Activated CD4-positive, alpha-beta T cell treated with anti-CD3 and anti-CD28 coated beads, Interleukin-2, amount 50 U/mL, for 4 hours (primary cell): ENCODE measurements at places on chromosomes 7 and 10.

- DNase-seq: no peak
Observed at GRCh38 chr10:78410046-78410965, 376.6 kb downstream of the RPS24 start.

GRCh38 chr7:134021836-134022235, 105.3 kb upstream of the LRGUK start:
- no peak for DNase-seq

DNA sequence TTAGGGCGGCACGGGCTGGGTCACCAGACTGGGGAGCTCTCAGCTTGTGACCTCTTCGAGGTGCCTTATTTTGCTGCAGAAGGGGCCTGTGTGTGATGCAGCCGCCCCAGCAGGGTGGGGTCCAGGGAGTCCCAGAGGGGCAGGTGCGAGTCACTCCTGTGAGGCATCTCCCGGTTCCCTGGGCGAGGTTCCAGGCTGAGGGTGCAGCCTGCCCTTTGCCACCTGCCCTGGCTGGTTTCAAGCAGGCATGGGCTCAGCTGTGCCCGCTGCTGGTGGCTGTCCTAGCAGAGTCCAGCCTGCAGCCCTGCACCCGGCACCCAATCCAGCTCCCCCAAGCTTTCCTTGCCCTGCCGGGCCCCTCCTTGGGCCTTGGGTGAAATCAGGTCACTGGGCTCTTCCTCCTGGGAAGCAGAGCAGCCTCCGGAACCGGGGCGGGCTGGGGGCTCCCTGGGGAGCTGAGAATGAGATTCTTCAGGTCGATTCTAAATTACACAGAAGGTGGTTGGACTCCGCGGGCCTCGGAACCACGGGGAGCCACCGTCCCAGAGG, 64.8 kb downstream of the PWWP2B start:
- DNase-seq: no peak

DNA sequence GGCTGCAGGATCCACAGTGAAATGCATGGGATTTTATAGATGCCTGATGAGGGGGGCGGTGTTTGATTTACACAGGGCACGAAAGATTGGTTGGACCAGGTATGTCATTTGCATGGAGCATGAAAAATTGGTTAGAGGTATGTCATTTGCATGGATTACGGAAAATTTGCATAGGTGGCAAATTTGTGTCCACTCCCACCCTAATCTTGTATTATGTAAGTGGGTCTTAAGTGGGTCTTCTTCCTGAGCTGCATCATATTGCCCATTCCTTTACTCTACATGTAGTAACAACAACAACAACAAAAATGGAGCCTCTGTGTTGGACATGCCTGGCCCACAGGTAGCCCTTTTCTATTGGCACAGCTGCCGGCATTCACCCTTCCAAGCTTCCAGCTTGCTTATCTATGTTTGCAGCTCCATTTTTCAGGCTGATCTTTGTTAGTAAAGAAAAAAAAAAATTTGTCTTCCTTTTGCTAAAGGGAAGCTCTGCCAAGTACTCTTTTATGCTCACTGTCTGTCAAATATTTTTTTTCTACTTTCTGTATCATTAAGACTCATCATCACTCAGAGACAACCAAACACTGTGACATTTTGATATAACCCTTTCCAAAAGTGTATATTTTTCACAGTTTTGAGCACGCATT, 10.3 kb upstream of the ZNF273 start:
- no peak for DNase-seq

DNA sequence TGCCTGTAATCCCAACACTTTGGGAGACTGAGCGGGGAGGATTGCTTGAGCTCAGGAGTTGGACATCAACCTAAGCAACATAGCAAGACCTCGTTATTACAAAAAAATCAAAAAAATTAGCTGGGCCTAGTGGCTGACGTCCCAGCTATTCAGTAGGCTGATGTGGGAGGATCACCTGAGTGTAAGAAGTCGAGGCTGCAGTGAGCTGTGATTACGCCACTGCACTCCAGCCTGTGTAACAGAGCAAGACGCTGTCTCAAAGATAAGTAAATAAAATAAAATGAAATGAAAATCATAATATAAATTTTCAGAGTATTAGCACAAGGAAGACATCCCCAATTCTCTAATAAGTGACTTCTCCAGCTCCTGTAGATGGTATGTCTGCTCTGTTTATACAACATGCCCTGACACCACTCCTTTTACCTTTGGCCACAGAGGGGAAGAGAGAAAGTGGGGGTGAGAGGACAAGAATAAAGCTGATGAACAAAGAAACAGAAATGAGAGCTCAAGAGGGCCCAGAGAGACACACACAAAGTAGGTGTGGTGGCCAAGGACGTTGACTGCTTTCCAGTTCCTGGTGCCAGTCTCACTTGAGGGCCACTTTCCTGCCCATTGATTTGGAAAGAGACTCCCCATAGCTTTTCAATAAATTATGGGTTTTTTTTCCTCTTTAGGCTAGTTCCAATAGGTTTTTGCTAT, 62.9 kb downstream of the PTTG1IP2 start:
- no peak for DNase-seq

DNA sequence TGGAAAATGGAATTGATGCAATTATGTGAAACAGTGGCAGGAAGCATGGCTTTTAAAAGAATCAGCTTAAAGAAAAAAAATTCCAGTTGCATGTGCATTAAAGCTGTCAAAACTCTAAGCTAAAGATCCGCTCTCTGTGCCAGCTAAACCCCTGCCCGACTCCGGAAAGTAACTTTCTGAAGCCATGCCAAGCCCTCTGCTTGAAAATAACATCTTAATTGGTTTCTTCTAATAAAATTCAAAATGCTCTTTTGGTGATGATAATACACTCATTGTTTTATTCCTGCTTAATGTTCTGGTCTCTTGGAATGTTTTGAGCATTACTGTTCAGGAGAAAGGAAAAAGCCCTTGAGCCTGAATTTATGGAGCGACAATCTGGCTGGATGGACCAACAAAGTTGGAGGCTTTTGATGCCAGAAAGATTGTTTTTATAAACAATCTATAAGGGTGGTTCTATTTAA, 11.7 kb downstream of the SEMA3C start:
- DNase-seq: no peak

DNA sequence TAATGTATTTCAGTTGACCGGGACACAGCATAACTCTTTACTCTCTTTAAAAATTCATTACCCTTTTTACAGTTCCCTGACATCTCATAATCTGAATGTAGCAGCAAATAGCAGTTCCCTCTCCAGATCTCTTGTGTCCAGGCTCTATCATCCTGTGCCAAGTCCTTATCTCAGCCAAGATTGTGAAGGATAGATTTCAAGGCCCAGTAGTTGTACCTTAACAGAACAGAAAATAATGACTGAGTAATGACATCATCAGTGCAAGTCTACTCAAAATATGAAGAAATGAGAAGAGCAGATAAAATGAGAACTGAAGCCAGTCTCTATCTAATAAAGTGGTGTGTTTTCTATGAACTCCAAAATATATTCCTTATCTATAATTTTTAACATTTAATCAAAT, 92.6 kb downstream of the TFEC start:
- no peak for DNase-seq

GRCh38 chr10:11908991-11909390, 85.8 kb downstream of the PROSER2 start:
- no peak for DNase-seq

- DNase-seq: no peak
Observed at GRCh38 chr7:91835091-91835825, 45.2 kb downstream of the MTERF1 start.

GRCh38 chr7:136528329-136528728, 340.1 kb upstream of the CHRM2 start:
- no peak for DNase-seq

GRCh38 chr10:8404721-8405120, 350.2 kb downstream of the GATA3 start:
- peak; percentile 5 for DNase-seq

DNA sequence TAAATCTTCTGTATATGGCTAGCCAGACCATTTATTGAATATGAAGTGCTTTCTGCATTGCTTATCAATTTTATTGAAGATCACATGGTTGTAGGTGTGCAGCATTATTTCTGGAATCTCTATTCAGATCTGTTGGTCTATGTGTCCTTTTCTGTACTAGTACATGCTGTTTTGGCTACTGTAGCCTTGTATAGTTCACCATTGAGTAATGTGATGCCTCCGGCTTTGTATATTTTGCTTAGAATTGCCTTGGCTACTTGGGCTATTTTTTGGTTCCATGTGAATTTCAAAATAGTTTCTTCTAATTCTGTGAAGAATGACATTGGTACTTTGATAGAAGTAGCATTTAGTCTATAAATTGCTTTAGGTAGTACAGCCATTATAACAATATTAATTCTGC, 1187.2 kb downstream of the XPNPEP1 start:
- no peak for DNase-seq

DNA sequence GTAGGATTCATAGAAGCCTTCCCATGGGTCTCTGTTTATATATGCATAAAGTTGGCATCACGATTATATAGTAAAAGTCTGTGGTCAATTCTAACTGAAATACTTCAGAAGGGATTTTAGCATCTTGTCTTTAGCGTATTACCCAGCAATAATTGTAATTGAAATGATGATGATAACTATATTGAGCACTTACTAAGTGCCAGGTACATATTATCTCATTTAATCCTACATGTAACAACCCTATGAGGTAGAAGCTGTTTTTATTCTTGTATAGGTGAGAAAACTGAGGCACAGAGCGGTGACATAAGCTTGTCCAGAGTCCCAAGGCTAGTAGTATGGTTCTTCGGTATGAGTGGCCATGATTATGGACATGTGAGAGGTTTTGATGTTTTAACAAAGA, 33.8 kb downstream of the PANK1 start:
- DNase-seq: no peak

- no peak for DNase-seq
Observed at GRCh38 chr7:28748933-28749584, 209.1 kb downstream of the TRIL start.

GRCh38 chr7:3039787-3040186, 3.9 kb downstream of the CARD11 start:
- DNase-seq: no peak

DNA sequence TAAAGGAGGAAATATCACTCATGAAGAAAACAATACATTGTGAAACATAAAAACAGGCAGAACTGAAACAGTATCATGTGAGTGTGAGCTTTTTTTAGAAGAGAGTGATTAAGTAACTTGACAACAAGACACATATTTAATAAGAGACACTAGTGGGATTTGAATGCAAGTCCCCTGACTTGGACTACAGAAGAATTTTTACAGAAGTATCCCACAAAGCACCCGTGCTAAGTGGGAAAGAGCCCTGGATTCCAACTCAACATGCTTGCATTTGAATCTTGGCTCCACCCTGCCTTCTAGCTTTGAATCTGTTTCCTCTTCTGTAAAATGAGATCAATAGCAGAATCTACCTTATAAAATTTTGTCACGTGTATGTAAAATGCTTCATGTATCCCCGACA, 166.2 kb downstream of the ZNF365 start:
- no peak for DNase-seq

DNA sequence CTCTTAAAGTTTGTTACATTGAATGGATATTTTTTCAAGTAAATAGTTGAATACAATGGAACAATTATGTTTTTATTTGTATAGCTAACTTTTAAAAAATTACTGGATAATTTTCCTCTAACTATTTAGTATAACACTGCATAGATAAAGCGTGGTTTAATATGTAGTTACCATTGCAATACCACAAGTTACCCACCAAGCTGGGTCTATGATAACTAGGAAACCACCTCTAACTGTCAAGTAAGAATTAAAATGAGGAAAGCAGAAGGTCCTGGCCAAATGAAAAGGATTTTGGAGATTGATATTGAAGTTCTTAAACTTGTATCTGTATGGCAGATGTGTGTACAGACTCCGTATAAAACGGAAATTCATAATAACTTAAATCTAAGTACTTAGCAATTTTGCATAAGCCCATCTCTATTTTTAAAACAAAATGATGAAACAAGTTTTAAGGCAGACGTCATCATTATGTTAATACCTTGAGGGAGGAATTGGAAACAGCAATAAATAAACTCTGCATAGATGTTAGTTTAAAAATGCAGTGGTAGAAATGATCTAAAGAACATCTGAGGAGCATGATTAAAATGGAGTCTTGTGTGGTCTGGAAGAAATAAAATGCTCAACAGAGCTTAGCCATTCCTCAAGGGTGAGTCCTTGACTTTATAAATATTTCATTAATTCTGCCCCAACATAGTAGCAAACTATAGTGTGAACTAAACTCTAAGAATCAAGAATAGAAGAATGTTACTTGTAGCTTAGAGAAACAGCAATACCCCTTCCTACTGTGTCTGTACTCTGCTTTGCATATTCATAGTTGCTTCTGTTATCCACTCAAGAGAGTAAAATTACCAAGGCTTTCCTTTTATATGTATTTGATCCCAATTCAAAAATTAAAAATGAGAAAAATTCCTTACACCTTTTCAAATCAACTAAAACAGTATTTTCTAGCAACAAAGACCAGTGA, 206.4 kb upstream of the FERD3L start:
- DNase-seq: no peak

- no peak for DNase-seq
Observed at GRCh38 chr10:48246501-48246900, 28.0 kb downstream of the FRMPD2 start.

- DNase-seq: no peak
Observed at GRCh38 chr7:127879436-127879835, 151.8 kb downstream of the LRRC4 start.

DNA sequence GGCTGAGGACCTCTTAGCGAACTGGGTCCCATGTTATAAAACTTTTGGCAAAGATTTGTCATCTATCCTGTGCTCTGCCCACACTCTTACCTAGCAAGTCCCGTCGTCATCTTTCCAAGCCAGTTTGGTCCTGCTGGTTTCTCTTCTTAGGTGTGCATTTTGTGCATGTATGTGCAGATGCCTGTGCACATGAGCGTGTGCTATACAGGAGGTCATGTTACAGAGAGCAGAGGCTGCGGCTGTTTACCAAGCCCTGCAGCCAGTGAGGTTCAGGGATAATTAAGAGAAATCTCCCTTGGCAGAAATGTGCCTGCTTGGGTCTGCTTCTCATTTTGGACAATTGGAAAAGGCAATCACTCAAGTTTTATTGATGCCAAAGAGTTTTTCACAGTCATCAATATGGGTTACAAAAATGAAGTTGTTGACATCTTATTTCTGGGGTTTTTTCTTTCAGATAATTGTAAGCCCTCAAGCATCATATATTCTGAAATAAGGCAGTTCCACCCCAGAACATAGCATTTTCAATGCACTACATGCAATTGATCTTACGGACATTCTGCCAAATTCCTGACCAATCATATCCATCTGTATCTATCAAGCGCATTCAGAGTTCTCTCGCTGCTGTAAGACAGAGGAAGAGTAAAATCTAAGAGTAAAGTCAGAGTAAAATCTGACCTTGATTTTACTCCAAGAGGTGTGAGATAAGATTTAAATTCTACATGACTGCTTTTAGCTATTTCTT, 361.4 kb upstream of the ZNF32 start:
- DNase-seq: no peak

- DNase-seq: peak; percentile 44
Observed at GRCh38 chr10:44857363-44858016, 53.6 kb upstream of the TMEM72 start.

- DNase-seq: no peak
Observed at GRCh38 chr7:129845972-129846327, 106.8 kb downstream of the UBE2H start.

GRCh38 chr10:62594093-62594520, 210.4 kb upstream of the ADO start:
- peak; percentile 41 for DNase-seq
